Activated CD8-positive, alpha-beta memory T cell treated with anti-CD3 and anti-CD28 coated beads for 1 hour (primary cell): ENCODE measurements at places on chromosomes 7 and 10.

DNA sequence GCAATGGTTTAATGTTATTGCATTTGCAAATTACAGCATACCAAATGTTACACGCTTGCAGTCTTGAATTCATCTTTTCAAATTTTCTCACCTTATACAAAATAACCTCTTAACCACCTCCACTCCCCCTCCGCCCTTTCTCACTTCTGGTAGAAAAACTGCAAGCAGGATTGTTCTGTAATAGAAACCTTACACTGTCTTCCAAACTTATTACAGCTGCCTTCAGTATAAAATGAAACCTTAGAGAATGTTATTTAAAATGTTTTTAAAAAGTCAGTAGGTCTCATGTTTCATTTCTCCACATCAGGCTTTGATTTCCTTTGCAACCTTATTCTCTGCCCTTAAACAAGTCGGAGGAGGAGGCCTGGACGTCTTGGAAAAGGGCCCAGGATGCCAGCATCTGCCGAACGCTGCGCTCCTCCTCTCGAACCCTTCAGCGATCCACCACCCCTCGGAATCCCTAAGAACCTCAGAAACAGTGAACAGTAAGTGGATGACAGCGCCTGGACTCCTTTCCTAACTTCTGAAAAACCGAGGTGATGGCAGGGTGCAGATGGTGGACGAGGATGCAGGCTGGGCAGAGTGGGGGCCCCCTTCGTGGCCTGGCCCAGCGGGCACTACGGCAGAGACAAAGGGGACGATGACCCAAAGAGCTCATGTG lies 74.0 kb downstream of the FGFR2 start:
- DNase-seq = no peak

DNA sequence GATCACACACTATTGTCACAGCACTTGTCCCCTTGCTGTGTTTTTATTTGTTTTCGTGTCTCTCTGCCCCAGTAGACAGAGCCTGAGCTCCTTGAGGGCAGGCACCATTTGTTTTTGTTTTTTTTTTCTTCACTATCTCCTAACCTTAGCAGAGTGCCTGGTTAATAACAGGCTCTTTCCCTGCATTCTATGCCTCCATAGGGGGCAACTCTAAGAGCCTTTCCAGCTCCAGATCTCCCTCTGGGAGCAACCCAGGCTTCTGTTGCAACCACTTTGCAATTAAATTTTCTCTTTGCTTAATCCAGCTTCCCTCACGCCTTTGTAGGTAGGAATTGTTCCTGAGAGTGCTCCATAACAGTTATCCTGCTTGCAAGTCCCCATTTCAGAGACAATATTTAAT lies 148.4 kb downstream of the PLXDC2 start:
- no peak for DNase-seq

- no peak for DNase-seq
Measured at GRCh38 chr7:79403451-79403850, 50.0 kb downstream of the MAGI2 start.

- no peak for DNase-seq
Measured at GRCh38 chr7:70602117-70602516, 529.8 kb upstream of the GALNT17 start.
